Activated CD8-positive, alpha-beta memory T cell treated with anti-CD3 and anti-CD28 coated beads for 24 hours (primary cell): ENCODE measurements at places on chromosomes 11 and 22.
A peak's percentile ranks its signal among the peaks of the same experiment; 100 is the strongest.

DNA sequence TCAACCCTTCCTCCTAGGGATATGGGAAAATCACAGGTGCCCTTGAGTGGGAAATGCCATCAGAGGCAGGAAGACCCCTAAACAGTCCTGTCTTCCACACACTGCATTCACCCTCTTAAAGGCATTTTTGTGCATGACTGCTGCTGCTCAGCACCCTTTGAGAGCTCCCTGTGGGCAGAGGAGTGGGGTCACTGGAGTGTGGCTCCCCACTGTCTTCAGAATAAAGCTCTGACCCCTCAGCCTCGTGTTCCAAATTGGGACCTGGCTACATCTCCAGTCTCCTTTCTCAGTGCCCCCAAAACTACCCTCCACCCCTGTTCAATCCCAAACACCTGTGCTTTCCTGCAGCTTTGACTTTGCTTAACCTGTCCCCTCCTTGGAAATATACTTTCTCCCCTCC lies 46.6 kb downstream of the CHRDL2 start:
- no peak for DNase-seq

- no peak for DNase-seq
These were observed 811.1 kb upstream of the RAG2 start for GRCh38 chr11:37409124-37409523.

- no peak for DNase-seq
These were observed 15.7 kb downstream of the DTX4 start for GRCh38 chr11:59187587-59187986.

- no peak for DNase-seq
These were observed 63.7 kb downstream of the SGSM3 start for GRCh38 chr22:40434106-40434505.

DNA sequence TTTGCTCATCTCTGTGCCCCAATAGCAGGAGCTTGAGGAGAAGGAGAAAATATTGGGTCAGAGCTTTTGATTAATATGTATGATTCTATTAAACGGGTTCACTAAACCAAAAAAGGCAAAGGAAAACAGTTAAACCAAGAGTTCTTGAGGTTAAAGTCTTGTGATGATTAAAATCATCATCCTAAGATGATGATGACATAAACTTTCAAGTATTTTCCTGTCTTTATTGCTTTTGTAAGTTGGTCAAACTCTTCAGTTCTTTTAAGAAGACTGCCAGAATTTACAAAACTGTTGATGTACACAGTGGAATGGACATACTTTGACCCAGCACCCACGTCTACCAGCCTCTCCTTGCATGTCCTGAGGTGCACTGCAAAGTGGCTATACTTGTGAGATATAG lies 41.0 kb downstream of the FDX1 start:
- DNase-seq, result no peak

DNA sequence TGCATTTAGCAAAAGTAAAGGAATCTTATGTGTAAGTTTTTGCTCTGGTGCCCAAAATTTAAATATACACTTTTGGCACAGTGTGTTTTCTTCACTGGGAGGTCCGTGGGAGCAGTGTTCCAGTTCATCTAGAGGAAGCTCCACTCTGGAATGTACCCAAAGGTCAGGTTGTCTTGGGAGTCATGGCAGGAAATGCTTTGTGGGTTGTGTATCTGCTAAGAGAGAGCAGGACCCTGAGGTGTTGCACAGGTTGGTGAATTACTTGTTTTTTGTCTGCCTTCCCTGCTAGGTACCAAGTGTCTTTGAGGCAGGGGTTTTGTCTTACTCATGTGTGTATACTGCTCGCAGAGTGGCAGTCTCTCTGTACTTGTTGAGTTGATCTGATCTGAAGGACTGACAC lies 37.3 kb downstream of the DIXDC1 start:
- no peak for DNase-seq

DNA sequence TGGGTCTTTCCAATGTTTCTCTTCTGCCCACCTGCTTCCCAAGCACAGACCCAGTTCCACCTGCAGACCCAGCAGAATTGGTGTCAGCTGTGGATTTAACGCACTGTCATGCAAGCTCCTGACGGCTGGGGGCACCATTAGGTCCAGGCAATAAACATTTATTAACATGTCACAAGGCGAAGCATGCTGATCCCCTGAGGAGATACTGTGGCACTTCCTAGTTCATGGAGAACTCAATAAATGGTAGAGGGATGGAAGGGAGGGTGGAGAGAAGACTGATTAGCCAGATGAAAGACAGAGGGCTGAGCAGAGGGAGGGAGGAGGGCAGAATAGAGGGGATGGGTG lies 68.3 kb upstream of the TSPAN18 start:
- no peak for DNase-seq

- no peak for DNase-seq
These were observed at the start of gene FAT3 for GRCh38 chr11:92224407-92225124. Gene FAT3, plus strand, starts transcription at chr11:92224818. Its CDS starts 127,295 bp downstream, at chr11:92352113.

GRCh38 chr11:100593291-100593690 lies 93.8 kb upstream of the ARHGAP42 start:
- no peak for DNase-seq

GRCh38 chr22:23280356-23281052 lies 100.2 kb downstream of the BCR start:
- no peak for DNase-seq

GRCh38 chr11:134503596-134503995 lies 91.6 kb upstream of the B3GAT1 start:
- DNase-seq, result no peak

DNA sequence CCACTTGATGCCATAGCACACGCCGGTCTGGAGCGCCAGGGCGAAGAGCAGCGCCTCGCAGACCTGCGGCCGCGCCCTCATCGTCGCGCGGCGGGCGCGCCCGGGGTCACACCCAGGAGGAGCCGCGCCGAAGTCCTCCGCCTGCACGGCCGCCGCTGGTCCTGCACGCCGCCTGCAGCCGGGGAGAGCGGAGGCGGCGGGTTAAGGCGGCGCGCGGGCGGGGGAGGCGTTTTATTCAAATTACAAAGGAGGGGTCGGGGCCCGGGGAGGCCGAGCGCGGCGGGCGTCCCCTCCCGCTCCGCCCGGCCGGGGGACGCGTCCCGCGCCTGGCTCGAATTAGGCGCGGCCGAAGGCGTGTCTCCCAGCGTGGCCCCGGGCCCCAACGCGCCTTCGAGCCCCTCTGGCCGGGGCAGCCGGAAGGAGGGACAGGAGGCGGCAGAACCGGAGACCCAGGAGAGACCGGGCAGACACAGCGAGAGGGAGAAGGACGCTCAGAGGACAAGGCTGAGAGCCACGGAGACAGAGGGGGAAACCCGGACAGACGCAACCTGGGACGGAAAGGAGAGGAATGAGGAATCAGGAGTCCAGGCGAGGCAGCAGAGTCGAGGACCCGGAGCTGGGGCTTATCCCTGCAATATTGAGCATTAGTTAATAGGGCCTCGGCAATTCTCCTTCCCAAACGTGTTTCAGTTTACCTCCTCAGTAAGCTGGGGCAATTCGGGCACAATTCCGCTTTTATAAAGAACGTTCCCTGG lies at the start of gene WNT11:
WNT11 (minus strand) TSS at position 176 of the 755 bp plus-strand sequence; CDS start at position 81, 95 bp downstream.
- no peak for DNase-seq

- DNase-seq, result no peak
These were observed 120.9 kb upstream of the ZC3H12C start for GRCh38 chr11:109972181-109972715.

DNA sequence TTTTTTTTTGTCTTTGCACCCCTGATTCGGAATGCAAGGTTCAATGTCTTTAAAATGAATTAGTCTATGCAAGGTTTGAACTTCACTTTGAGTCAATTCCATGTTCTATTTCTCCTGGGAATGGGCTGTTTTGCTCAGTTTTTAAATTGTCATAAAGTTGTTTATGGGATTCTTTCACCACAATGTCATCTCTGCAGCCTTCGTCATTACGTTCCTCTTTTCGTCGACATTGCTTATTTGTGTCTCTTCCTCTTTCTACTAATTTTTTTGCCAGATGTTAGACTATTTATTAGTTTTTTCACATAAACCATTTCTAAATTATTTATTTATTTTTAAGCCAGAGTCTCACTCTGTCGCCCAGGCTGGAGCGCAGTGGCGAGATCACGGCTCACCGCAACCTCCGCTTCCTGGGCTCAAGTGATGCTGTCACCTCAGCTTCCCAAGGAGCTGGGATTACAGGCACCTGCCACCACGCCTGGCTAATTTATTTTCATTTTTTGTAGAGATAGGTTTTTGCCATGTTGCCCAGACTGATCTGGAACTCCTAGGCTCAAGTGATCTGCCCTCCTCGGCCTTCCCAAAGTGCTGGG lies 7.1 kb upstream of the TNNT3 start:
- no peak for DNase-seq

GRCh38 chr22:38062791-38063190 lies 5.6 kb downstream of the PICK1 start:
- no peak for DNase-seq

GRCh38 chr11:64916040-64916774 lies 802 bp downstream of the ATG2A start:
- peak; percentile 67 for DNase-seq

- DNase-seq, result no peak
These were observed 215.4 kb upstream of the UBASH3B start for GRCh38 chr11:122439866-122440810.

DNA sequence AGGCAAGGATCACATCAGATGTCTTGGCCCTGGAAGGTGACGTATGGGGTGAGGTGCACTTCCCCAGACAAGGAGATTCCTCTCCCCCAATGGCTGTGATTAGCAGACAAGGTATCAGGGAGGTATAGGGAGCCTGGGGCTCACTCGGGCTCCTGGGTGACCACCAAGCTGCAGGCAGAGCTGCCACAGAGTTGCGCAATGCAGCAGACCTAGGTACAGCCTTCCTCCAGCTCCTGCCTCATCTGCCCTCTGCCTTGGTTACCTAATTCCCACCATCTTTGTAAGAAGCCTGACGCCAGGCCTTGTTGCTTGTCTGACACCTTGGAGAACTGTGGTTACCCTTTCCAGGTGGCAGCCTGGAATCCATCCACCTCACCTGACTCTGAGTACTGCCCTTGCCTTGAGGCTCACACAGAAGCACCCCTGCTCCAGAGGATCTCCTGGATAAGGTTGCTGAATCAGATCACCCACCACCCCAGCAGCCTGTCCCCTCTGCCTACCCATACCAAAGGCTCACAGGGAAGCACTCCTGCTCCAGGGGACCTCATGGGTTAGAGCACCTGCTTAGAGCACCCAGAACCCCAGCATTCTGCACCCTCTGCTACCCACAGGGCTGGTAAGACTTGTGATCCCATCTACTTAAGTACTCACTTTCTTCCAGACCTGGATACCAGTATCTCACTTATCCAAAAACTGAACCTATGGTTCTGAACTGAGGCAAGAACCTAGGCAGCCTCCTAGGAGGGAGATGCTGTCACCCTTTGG lies 40.4 kb downstream of the GAB4 start:
- no peak for DNase-seq

GRCh38 chr11:59416613-59417012 lies 9.6 kb downstream of the OR5A2 start:
- DNase-seq, result no peak

DNA sequence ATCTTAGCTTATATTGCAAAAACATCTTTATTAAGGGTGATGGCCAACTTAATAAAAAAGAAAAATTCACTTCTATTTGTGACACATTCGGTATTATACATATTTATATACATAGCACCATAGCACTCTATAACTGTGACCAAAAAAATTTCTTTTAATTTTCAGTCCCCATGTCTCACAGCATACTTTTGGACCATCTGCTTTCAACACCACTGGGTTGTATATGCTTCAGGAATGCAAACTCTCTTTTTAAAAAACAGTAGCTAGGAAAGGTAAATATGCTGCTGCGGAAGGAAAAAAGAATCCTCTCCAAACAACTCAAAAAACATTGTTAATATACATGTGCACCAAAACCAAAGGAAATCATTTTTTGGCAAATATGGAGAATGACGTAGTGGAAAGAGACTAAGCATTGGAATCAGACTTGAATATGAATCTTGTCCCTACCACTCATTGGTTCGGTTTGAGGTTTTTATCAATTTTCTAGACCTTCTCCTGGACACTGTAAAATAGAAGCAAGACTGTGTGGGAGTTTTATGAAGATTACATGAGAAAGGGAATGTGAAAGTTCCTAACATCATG lies 227.9 kb downstream of the BLID start:
- no peak for DNase-seq

DNA sequence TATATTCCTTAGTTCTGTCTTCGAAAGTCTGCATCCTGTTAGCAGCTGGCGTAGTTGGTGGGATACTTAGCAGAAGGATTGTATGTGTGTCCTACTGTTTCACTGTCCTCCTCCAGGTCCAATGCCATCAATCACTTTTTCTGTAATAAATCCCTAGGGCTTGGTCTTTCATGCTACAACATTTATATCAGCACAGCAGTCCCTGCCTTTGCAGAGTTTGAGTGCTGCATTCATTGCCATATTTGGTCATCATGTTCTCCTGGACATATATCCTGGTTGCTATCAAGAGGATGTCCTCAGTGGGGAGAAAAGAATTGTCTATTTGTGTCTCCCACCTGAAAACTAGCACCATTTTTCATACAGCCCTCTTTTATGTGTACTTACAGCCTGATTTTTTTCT lies 67.0 kb downstream of the OR5AK2 start:
- DNase-seq, result no peak

DNA sequence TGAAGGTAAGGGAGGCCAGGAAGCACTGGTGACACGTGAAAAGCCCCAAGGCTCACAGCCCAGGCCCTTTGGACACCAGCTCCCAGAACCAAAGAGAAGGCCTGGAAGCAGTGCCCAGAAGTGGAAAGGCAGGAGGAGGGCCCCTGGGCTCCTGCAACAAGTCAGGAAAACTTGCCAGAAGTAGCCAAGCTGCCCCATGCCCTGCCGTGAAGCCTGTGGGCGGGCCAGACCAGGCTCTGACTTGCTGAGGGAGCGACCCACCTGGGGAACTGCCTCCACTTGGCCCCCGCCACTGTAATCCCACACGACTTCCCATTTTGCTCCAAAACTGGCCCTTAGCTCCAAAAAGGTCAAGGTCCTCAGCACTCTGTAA lies 51.3 kb upstream of the ARFGAP3 start:
- DNase-seq, result no peak

DNA sequence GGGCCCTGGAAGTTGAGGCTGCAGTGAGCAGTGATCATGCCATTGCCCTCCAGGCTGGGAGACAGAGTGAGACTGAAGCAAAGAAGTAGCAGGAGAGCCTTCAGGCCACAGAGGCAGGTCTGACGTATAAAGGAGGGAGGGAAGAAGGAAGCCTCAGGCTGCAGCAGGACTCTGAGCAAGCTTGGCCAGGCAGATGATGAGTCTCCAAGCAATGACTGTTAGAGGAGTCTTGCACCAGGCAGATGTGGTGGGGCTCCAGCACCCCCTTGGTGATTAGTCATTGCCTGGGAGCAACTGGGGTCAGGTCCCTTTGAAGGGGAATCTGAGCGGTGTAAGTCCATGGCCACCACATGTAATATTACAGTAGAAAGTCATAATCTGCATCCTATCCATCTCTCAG lies 36.6 kb upstream of the NFAM1 start:
- DNase-seq, result no peak
